ENCODE measurements at places on chromosomes 2 and 18.

DNA sequence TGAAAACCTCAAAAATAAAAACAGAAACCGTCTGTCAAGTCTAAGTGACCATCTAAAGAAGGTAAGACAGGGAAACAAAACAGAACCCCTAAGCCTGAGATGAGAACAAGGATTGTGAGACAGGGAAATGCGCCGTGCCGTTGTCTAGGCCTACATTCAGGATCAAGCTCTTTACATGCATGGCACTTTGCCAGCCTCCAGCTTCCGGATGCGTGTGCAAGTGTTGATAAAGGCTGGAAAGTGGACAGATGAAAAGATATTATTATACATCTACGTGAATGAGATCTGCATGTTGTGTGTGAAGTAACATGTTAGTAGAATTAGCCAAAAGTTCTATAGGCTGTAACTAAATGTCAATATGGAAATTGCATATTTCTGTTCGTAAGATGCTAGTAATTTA is 28.6 kb upstream of the TMEM87B start:
- no peak for DNase-seq

DNA sequence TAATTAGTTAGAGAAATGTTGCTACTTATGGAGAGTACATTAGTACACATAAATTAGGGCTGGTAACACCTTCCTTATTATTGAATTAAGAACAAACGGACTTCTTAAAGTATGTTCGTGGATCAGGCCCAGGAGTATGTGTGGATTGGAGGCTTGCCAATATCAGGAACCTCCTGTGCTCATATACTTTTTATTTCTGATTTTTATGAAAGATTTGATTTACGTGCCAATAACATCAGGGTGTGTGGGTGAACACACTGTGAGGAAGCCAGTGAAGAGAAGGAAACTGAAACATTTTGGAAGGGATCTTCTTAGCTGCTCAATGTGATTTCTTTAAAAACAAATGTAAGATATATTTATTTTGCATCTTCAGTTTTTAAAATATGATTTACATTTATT is 113.0 kb downstream of the EFEMP1 start:
- DNase-seq, result no peak

- DNase-seq, result no peak
Observed at GRCh38 chr2:215966951-215967350, 46.4 kb downstream of the MREG start.

- no peak for DNase-seq
Observed at GRCh38 chr2:38898256-38898655, 8.6 kb downstream of the ARHGEF33 start.

DNA sequence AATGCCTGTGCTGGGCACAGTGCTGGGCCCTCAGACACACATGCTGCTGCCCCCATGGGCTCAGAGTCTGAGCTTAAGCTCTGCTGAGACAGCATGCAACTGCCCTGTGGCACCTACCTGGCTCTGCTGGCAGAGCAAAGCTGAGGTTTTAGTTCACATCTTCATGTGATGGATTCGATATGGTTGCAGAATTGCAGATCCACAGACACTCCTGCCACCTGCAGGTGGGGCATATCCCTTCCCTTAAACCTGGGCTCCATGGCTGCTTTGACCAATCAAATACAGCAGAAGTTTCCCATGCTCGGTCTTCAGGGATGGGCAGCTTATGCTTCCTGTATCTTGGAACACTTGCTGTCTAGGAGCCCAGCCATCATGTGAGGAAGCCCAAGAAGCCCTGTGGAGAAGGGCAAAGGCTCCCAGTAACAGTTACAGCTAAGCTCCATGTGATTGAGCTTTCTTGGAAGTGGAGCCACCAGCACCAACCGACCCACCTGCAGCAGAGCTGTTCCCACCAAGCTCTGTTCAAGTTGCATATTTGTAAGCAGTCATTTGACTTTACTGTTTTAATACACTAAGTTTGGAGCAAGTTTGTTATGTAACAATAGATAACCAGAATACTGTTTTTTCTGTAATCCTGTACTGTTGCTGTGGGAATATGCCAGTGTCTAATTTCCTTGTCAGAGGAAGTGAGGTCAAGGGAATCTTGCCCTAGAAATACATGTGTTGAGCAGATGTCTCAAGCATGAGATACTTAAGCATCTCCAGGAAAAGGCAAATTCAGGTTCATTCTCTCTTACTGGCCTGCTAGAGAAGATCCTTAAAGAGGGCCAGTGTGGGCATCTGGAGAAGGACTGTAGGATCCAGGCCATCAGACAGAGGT is 79.3 kb downstream of the SH3RF3 start:
- no peak for DNase-seq

- DNase-seq, result no peak
Observed at GRCh38 chr2:179429060-179429471, 164.4 kb upstream of the SESTD1 start.
